ENCODE measurements at places on chromosomes 7 and 10.

DNA sequence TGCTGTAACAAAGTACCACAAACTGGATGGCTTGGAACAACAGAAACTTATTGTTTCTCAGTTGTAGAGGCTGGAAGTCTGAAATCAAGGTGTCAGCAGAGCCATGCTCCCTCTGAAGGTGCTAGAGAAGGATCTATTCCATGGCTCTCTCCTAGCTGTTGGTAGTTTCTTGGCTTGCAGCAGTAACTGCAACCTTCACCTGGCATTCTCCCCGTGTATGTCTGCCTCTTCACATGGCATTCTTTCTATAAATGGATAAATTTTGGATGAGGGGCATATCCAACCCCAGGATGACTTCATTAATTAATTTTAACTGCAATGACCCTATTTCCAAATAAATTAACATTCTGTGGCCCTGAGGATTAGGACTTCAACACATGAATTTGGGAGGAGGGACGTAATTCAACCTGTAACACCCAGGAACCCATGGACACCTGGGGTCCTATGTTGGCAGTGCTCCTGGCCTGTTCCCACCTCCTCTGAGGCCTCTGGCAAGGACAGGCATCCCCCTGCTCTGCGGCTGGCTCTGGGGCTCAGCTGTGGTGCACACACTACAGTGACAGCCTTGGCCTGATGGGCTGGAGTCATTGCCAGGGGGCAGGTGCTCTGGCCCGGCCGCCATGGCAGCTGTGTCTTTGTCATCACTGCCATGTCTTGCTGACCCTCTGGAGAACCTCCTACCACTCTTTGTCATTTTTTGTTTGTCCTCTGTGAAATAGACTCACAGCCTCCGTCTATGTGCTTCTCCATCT is 30.8 kb downstream of the LSMEM1 start:
- no peaks in the 10 kb centered on the region for H3K36me3 ChIP-seq
- H3K27me3 ChIP-seq, result peaks cover 3% of the 10 kb centered on the region
- no peak for DNase-seq
- H3K4me3 ChIP-seq, result no peak overlapping the region

GRCh38 chr7:159098424-159098786 is 46.3 kb downstream of the VIPR2 start:
- no peaks in the 10 kb centered on the region for H3K36me3 ChIP-seq
- H3K27me3 ChIP-seq, result no peaks in the 10 kb centered on the region
- no peak overlapping the region for H3K4me3 ChIP-seq
- no peaks in the 10 kb centered on the region for H3K4me1 ChIP-seq

- H3K27ac ChIP-seq, result no peak overlapping the region
- H3K4me3 ChIP-seq, result no peak overlapping the region
- no peaks in the 10 kb centered on the region for H3K36me3 ChIP-seq
- no peak for DNase-seq
- no peaks in the 10 kb centered on the region for H3K4me1 ChIP-seq
- H3K27me3 ChIP-seq, result no peaks in the 10 kb centered on the region
Measured at GRCh38 chr10:127132451-127132850, 63.9 kb downstream of the INSYN2A start.

GRCh38 chr7:93284908-93285307 is 52.7 kb downstream of the VPS50 start:
- no peak overlapping the region for H3K27ac ChIP-seq
- DNase-seq, result no peak
- no peaks in the 10 kb centered on the region for H3K27me3 ChIP-seq
- H3K4me3 ChIP-seq, result no peak overlapping the region
- H3K4me1 ChIP-seq, result no peaks in the 10 kb centered on the region

DNA sequence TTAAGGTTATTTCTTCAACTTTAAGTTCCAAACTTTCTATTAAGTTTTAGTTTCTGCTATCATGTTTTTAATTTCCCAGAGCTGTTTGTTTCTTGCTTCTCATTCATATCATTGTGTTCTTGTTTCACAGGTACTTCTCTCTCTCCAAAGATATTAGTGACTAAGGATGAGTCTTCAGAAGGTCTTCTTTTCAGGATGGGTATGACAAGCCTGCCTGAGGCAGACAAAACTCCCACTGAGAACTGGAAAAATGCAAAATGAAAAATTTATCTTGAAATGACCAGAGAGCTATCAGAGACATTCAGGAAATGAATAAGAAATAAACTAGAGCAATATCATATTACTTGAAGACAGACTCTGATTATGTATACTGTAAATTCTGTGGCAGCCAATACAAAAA is 110.8 kb upstream of the EGFR start:
- H3K27ac ChIP-seq, result no peak overlapping the region
- no peaks in the 10 kb centered on the region for H3K36me3 ChIP-seq
- no peaks in the 10 kb centered on the region for H3K27me3 ChIP-seq
- DNase-seq, result no peak

All from memory B cell (primary cell).